NCI-H187 (cell line): ENCODE measurements at places on chromosomes 7 and 10.
A peak's percentile ranks its signal among the peaks of the same experiment; 100 is the strongest.

GRCh38 chr10:46536781-46537180 is 19.7 kb downstream of the GPRIN2 start:
- no peak for DNase-seq

GRCh38 chr7:143016996-143017395 is 9.9 kb downstream of the OR9A2 start:
- DNase-seq, result no peak

DNA sequence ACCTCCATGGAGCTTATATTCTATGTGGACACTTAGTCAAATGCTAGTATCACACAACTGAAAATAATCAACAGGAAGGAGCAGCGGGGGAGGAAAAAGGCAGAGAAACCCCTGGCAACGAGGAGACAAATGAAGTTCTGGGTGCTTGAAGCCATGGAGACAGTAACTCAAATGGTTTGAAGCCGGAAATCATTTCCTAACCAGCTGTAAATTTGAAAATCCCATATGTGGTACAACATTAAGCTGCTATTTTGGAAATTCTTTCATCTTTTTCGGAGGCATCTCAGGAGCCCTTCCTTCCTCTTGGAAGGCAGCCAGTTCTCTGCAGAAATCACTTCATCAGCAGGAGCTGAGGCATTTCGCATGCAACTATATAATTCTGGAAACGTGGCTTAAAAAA is 91.4 kb downstream of the PPP1R3C start:
- no peak for DNase-seq

DNA sequence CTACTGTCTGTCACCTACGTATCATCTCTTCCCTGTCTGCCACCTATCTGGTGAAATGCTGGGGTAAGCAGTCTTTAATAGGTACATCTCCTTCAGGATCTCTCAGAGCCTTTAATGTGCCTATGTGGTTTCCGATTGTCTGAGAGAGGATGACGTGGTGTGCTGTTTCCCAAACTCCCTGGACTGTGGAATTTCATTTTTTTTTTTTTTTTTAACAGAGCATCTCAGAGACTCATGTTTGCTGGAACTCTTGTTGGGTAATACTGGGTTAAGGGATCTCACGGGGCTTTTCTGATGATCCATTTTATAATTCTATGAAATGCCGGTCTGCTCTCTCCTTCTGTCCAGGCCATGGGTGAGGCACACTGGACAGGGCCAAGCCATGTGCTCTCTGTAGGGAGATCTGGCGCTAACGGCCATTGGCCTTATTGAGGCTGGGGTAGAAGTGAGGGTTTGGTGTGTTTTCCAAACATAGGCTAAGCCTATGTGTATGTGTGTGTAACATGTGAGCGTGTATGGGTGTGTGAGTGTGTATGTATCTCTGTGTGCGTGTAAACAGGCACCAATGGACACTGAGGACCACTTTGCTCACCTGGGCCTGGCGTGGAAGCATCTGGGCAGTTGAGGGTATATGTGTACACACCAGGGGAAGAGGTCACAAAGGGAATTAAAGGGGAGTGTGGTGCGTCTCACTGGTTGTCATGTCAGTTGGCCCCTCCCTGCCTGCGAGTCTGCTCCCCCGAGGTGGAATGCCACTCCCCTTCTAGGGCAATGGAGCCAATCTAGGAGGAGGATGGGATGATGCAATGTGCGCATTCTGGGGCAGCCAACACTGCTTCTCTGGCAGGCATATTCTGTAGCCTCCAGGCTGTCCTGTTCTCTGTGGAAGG is 7.8 kb downstream of the ADRA2A start:
- DNase-seq, result no peak

DNA sequence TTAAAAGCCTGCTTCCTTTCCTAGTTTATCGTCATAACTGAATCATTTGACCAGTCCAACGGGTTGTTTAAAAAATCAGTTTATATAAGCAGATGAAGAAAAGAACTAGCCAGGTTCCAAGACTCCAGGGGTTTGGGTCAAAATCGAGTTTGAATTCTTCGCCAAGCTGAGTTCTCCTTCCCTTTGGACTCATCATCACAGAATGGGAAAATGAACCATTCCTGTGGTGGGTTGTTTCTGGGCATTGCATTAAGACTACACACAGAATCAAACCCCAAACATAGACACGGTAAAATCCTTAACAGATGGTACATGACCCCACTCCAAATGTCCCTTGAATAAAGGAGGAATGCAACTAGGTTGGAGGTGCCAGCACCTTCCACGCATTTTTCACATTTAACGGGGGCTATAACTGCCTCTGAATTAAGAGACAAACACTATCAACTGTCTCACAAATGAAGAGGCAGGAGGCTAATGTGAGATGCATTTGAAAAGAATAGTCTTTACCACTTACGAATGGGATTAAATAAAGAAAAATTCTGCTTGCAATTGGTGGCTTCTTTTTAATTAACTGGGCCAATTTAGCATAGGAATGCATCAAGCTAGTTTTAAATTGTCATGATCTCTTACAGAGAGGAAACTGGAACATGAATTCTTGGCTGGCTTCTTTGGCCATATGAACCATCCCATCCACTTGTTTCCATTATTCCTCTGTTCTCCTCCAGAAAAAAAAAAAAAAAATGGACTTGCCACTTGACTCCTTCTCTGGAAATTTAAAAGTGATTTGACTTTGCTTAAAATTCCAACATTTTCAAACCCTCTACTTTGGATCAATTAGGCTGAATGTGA is 61.1 kb downstream of the CHST15 start:
- no peak for DNase-seq

- no peak for DNase-seq
Observed at GRCh38 chr7:138887872-138888656, 90.1 kb upstream of the ATP6V0A4 start.

GRCh38 chr10:126705951-126706565 is 35.6 kb upstream of the C10orf90 start:
- no peak for DNase-seq

DNA sequence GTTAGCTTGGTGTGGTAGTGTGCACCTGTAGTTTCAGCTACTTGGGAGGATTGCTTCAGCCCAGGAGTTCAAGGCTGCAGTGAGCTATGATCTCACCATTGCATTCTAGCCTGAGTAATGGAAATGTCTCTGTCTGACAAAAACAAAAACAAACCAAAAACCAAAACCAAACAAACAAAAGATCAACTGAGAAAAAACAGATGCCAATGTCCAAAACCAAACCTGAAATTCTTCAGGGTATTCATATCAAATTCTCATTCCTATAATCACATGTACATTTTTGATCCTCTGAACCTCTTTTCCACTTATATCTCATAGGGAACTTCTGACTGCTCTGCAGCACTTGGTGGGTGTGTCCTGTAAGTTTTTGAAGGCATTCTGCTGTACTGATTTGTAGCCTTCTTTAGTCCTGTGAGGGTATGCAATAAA is 87.0 kb downstream of the CDK6 start:
- DNase-seq, result no peak

- DNase-seq, result no peak
Observed at GRCh38 chr10:122379041-122379440, 4.5 kb downstream of the PLEKHA1 start.

DNA sequence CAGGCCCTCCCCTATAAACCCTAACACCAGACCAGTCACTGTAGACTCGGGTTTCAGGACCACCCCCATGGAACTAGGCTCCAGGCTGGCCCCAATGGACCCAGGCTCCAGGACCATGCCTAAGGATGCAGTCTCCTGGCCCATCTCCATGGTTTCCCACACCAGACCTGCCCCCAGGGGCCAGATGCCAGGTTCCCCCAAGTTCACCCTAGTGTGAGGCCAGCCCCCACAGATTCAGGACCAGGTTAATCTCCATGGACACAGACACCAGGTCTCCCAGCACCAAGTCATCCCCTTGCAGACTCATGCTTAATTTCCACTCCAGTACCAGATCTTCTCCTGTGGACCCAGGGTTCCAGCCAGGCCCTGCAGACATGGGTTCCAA is 103.8 kb upstream of the LANCL2 start:
- DNase-seq, result no peak

- DNase-seq, result no peak
Observed at GRCh38 chr7:155071916-155072571, 1.9 kb downstream of the HTR5A start.

DNA sequence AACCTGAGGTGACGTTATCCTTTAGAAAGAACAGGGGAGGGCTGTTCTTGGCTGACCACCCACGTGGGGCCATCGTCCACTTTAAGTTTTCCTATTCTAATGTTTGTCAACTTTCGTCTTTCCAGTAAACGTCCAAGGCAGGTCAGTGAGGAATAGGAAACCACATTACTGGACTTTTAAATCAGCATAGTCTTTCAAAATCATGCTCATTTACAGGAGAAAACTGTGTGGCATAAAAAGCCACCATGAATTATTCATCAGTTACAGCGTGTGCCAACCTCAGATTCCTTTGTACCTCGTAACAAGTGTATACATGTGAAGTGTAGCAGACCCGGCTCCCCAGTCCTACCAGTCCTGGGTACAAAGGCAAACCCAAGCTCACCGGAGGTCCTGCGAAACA is 25.1 kb upstream of the ABLIM1 start:
- no peak for DNase-seq

DNA sequence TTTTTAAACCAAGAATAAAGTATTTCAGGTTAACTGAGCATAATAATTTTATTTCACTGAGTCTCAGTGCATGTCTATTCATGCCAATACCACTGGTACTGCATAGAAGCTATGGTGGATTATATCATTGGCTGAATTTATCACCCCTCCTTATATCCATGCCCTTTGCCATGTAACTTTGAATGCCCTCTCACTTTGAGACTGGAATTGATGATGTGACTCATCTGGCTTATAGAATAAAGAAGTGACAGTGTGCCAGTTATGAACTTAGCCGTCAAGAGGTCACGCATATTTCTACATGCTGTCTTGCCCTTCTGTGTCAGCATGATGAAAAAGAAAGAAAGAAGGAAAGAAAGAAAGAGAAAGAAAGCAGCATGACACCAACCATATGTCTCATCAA is 20.7 kb upstream of the ABLIM1 start:
- no peak for DNase-seq

GRCh38 chr10:132914732-132915131 is 27.6 kb downstream of the CFAP46 start:
- no peak for DNase-seq

DNA sequence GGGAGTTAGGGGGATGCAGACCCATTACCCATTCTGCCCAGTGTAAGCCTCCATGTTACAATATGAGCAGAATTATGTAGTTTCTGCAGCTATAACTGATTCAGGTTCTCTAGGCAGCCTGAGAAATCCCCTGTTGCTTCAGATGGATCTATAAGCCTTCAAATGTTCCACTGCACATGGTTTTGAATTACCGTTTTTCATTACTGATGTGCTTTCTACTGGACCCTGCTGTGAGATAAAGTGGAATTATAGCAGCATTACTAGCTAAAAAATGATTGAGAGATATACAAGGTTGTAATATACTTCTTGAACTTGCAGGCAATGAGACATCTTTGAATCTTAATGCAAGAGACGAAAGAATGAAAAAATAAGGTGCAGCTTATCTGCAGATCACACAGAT is 38.4 kb upstream of the ANAPC16 start:
- no peak for DNase-seq

GRCh38 chr10:131199646-131200045 is 111.9 kb downstream of the TCERG1L start:
- no peak for DNase-seq

- DNase-seq, result no peak
Observed at GRCh38 chr10:15196021-15196834, 27.7 kb upstream of the NMT2 start.

DNA sequence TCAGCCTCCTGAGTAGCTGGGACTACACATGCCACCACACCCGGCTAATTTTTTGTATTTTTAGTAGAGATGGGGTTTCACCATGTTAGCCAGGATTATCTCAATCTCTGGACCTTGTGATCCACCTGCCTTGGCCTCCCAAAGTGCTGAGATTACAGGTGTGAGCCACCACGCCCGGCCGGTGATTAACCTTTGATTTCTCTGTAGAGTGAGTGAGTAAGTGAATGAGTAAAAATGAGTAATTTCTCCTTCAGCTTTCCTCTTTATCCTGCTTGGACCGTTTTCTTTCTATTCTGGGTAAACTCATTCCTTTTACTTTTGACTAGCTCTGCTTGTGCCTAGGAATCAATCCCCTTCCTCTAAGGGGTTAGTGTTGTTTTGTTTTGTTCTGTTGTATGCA is 36.8 kb downstream of the ST7 start:
- DNase-seq, result no peak

- DNase-seq, result peak; percentile 0
Observed at GRCh38 chr10:25017154-25017590, 760 bp downstream of the THNSL1 start.

GRCh38 chr10:132699411-132700155 is 86.4 kb downstream of the NKX6-2 start:
- no peak for DNase-seq

- no peak for DNase-seq
Observed at GRCh38 chr7:101198476-101198875, 2.4 kb downstream of the MOGAT3 start.

GRCh38 chr7:91264924-91265681 is 870 bp downstream of the FZD1 start:
- DNase-seq, result peak; percentile 35

DNA sequence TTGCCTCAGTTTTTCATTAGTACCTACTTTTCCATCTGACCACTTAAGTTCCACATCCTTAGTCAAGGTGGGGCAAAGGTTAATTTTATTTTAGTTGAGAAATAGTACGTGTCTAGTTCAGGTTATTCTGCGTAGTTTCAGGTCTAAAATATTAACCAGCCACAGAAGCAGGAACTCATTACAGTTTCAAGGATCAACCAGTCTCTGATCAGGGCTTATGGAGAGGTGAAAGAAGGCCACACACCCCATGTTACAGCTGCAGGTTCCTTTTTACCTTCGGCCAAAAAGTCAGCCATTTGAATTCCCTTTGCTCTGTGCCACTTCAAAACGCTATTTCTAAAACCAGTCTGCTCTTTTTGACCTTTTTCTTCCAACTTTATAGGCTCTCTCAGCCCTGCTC is 134.2 kb downstream of the CTTNBP2 start:
- no peak for DNase-seq

GRCh38 chr7:68119411-68119810 is 1122.8 kb downstream of the TYW1 start:
- no peak for DNase-seq

- no peak for DNase-seq
Observed at GRCh38 chr10:58017719-58018367, 249.9 kb downstream of the IPMK start.

DNA sequence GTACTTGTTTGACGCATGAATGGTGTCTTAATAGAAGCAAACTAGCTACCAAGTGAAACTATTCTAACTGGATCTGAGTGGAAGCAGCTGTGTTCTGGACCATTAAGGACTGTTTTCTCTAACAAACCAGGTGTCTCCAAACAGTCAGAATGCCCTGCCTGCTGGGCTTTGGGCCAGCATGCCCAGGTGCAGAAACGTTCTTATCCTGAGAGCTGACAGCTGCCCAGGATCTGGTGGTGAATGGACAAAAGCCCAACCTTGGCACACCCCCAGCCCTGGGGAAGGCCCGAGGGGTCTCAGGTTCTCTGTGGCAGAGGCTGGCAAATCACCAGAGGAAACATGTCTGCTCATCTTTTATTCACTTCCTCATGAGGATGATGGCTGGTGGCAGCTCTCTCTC is 48.2 kb upstream of the LAMB4 start:
- DNase-seq, result peak; percentile 90

- DNase-seq, result no peak
Observed at GRCh38 chr10:121684276-121684675, 86.0 kb upstream of the FGFR2 start.

- no peak for DNase-seq
Observed at GRCh38 chr7:96674565-96674964, 35.1 kb downstream of the SEM1 start.

GRCh38 chr7:99457650-99458493 is 8.1 kb downstream of the ATP5MF start:
- DNase-seq, result no peak

- DNase-seq, result no peak
Observed at GRCh38 chr10:90218846-90219245, 517.5 kb downstream of the KIF20B start.
